ENCODE measurements at places on chromosomes 7 and 10.

DNA sequence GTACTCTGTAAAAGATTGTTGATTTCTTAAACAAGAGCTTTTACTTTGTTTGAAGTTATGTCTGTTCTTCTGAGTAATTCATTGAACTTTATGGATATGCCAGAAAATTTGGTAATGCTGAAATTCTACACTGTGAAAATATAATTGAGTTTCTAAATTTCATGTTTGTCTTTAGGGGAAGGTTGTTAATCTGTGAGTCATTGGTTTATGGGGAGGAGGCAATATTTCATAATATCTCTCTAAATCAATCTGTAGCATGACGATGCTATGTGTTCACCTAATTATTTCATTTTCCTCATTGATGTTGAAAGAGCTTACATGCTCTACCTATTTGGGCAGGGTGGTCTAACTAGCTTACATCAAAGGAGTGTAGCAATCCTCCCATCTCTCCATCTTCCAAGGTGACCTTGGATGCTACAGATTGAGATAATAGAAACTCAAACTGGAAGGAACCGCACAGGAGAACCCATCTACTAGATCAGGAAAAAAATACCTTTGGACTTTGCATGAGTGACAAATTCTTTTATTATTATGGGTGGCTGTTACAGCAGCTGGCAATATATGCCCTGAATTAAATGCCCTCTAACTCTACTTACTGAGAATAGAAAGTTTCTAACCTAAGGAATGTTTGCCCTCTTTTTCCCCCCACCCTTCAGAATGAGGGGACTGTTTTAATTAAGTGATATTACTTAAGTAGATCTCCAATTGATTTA, 8.4 kb upstream of the SNX13 start:
- DNase-seq, result no peak

DNA sequence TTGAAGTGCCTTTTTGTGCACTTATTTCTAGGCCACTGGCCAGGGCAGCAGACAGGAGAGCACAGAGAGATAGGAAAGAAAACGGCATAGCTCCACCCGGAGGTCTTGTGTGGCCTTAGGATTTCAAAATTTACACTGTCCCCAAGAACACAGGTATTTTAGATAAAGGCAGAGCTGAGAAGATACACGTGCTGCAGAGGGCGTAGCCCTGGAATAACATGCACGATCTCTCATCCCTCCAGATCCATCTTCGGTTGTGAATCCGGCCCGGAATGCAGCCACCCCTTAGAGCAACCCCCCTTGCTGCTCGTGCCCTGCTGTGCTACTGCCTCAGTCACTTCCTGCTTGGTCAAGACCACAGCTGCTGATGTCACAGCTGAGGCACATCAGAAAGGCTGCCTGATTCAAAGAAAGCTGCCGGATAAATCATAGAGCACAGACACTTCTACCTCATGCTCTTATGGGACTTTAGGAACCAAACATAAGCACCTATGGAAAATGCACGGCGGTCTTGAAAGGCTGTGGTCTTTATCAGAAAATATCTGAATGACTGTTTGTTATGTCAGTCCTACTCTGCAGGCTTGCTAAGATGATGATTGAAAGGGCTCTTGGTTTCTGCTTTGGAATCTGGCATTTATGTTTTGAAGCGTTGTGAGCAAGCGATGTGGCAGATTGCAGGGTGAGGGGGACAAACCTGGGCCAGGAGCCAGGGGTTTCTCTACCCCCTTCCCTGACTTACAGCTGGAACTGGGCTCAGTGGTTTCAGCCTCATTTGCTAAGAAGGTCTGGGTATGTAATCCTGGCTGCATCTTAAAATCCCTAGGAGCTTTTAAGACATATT, 152.0 kb downstream of the SVIL start:
- no peak for DNase-seq

GRCh38 chr7:45225311-45225947, 67.8 kb downstream of the RAMP3 start:
- no peak for DNase-seq

DNA sequence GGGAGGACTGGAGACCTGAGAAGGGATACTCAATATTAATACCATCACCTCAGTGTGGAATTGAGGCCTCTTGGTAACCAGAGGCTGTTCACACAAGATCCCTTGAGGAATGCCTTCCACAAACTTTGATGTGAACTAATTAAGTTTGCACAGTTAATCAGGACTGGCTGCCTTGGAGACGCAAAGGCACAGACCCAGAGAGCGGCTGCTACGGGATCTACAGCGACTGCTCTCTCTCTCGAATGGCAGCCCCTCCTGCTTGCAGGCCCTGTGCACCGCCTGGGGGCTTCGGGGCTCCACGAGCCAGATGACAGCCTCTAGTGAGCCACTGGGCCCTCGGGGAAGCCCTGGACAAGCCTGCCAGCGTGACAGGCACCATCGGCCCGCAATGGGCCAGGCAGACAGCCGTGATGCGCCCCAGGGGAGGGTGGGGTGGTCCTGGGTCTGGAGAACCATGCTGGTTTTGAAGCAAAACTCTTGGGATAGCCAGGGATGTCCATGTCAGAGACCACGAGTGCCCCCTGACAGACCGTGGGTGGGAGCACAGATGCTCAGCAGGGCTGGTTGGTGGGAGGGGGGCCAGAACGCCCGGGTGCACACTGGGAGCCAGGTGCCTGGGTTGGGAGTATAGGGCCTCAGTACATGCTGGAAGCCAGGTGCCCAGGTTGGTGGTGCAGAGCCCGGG, 195.6 kb downstream of the ELFN1 start:
- no peak for DNase-seq

DNA sequence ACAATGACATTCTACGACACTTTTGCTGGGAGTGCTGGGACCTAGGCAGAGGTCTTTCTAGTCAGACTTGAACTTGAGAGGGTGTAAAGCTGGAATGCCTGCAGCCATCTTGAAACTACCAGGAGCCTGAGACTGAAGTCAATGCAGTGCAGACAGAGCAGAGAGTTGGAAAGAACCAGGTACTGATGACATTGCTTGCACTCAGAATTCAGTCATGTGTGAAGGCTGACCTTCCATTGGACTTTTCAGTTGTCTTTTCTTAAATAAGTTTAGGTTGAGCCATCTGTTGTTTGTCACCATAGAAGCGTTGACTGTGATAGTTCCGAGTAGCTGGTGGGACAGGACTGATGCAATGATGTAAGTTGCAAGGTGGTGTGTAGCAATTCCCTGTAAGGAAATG, 3.1 kb upstream of the PLPP4 start:
- DNase-seq, result no peak

GRCh38 chr10:79266084-79266483, 81.2 kb upstream of the PPIF start:
- DNase-seq, result no peak

- no peak for DNase-seq
Observed at GRCh38 chr10:77541247-77541646, 96.4 kb downstream of the KCNMA1 start.

DNA sequence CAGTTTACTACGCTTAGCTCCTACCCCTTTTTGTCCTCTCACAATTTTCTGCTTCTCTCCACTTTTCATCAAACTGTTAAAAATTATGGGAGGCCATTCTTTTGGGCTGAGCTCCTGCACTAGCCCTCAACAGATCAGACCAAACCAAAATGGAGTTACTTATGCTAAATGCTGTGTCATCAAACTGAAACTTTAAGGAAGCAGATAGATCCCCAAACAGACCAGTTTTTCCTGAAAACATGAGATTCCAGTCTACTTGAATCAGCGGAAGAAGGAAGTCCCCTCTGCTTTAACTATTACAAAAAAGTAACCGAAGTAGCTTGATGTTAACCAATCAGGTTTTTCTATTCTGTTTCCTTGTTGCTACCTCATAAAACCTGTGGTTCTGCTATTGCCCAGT, 20.6 kb downstream of the FANK1 start:
- no peak for DNase-seq

DNA sequence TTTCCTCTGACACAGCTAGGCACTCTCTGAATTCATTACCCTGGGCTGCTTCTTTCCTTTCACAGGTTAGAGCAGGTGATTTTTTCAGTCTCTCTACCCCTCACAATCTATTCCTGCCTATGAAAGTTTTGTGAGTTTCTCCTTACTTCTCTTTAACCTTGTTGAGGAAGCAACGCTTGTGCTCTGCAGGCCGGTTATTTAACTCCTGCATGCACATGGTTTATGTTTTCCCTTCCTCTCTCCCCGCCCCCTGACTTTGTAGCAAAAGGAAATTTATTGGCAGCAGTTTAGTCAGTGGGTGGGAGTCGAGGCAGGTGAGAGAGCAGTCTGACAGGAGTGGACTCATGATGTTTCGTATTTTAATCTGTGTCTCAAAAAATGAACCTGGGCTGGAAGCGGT, 91.9 kb downstream of the CELF2 start:
- DNase-seq, result no peak

DNA sequence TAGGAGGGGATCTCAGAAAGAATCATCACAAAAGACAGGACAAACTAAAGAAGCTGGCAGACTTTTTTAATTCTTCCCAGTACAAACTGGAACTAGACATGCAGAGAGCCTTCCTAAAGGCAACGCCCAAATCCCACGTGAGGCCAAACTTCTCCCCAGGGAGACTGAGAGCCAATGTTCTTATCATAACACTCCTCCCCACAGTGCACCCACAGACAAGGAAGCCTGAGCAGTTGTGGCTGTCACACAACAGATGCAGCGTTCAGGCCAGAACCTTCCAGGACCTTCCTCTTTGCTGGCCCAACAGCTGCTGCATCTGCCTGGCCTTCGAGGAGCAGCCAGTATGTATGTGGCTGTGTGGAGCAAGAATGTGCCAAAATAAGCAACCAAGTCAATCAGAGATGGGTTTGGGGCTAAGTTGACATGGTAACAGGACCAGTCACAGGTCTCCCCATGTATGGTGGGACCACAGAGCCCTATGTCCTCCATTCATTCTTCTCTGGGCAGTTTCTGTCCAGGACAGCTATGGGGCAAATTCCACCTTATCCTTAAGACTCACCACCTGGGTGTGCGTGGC, 34.9 kb downstream of the SRPK2 start:
- DNase-seq, result peak; percentile 60

DNA sequence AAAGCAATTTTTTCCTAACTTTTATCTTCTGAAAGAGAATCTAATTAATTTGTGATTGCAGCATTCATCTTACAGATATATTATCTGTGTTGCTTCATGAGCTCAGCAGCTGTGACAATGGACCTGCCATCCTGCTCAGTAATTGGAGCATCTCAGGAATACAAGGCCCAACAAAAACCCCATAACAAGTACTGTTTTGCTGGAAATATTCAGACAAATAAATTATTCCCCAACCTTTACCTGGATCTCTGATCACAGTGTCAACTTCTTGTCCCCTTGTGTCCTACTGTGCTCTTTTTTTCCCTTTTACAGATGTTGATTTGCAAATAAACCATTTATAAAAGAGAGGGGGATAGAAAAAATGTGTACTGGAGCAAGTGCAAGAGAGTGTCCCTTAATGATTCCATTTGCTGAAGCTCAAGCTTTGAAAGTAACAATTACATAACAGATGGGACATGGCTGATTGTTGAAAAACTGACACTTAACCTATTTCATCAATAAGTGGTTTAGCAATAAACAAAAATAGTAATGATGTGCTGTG, 1063.4 kb upstream of the GHITM start:
- DNase-seq, result no peak

DNA sequence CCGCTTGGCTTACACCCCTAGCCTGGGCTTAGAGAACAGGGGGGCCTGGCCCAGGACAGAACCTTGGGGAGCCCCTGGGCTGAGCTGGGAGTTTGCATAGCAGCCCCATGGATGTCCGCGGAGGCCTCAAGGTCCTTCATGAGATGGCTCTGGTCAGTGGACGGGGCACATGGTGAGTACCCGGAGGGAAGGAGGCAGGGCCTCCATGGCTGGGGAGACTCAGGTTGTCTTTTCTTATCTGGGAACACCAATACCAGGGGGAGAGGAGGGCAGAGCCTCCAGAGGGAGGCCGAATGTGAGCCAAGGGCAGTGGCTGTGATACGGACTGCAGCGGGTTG, 64.8 kb downstream of the GLRX3 start:
- no peak for DNase-seq

GRCh38 chr10:129963641-129964501, at the start of gene EBF3:
EBF3 (minus strand) TSS chr10:129964274; CDS start chr10:129963768, 506 bp downstream.
- peak; percentile 90 for DNase-seq

- DNase-seq, result no peak
Observed at GRCh38 chr7:101618916-101619315, 10.2 kb downstream of the MYL10 start.

DNA sequence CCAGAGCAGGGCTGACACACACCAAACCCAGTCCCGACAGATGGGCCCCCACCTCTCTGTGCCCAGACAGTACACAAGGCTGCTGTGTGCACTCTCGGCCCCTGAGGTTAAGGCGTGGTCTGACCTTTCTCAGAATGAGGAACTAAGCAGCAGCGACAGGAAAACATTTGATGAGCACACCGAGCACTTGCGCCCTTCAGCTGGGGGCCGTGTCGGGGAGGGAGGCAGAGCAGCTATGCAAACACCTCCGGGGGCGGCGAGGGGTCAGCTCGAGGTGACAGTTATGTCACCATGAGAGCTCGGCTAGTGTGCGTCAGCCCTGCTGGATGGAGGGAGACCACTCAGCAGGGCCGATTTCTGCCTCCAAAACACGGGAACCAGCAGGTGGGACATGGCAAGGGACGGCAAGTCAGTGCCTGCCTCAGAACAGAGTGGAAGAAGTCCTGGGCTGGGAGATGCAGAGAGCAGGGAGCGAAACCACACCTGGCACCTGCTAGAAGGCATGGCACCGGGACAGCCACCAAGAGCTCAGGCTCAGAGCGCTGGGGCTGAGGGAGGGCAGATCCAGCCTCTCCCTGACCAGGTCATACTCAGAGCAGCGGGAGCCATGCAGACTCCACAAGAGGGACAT, 57.4 kb downstream of the CHST15 start:
- peak; percentile 33 for DNase-seq

DNA sequence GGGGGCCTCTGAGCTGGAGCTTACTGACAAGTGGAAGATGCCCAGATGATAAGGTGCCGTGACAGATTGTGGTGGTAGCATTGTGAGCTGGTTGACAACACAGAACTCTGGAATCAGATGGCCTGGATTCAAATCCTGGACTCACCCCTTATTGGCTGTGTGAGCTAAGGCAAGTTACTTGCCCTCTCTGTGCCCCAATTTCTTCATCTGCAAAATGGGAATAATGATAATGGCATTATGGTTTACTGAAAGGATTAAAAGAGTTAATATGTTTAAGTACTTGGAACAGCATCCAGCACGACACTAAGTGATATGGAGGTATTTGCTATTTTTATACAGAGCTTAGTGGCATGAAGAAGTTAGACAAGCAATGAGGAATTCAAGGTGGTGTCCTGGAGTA, 465.9 kb upstream of the GALNT17 start:
- no peak for DNase-seq

- no peak for DNase-seq
Observed at GRCh38 chr10:50393784-50394467, 142.6 kb upstream of the ASAH2 start.

- DNase-seq, result no peak
Observed at GRCh38 chr10:28806488-28806941, 129.2 kb downstream of the BAMBI start.

GRCh38 chr10:6039711-6040110, 22.5 kb downstream of the IL2RA start:
- no peak for DNase-seq

GRCh38 chr10:91513598-91514424, 103.7 kb downstream of the HECTD2 start:
- DNase-seq, result no peak

- DNase-seq, result no peak
Observed at GRCh38 chr7:72308986-72309385, 103.2 kb downstream of the CALN1 start.

GRCh38 chr10:126456632-126457031, 68.4 kb upstream of the ADAM12 start:
- no peak for DNase-seq
